ENCODE measurements at places on chromosomes 7 and 10.

- no peak for DNase-seq
Observed at GRCh38 chr10:11823122-11823988, at the start of gene PROSER2. TSS of gene PROSER2 (plus strand) at chr10:11823356. CDS start at chr10:11852078, 28,722 bp downstream.

DNA sequence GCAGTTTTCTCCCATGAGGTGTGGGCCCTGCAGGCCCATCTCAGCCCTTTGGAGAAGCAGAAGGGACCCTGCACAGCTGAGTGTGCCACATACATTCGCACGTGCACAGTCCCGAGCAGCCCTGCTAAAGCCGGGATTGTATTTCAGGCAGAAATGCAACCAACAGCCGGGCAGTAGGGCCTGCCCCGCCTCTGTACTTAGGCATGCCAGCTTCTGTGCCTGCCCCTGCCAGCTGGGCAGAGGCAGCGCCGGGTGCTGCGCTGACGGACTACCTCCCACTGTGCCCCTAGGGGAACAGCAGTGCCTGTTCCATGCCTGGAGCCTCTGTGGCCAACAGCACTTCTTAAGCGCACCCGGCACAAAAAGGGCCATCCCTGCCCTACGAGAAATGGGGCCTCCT, 170.3 kb downstream of the NEURL1 start:
- no peak for DNase-seq

DNA sequence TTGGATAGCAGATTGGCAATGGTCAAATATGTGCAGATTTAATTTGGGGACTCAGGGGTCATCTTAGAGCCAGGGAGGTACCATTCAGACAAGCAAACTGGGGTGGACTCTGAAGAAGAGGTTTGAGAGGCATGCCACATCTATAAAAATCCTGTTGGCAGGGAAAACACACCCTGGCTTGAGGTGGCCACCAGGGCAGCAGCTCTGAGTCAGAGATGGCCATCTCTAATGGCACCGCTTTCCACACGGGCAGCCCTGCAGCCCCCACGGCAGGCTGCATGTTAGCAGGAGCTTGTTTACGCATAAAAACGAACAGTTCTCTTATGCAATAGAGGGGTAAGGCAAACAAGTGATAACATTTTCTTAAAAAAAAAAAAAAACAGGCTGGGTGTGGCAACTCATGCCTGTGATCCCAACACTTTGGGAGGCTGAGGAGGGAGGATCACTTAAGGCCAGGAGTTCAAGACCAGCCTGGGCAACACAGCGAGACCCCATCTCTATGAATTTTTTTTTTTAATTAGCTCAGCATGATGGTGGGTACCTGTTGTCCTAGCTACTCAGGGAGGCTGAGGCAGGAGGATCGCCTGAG, 14.9 kb downstream of the DLG5 start:
- no peak for DNase-seq

DNA sequence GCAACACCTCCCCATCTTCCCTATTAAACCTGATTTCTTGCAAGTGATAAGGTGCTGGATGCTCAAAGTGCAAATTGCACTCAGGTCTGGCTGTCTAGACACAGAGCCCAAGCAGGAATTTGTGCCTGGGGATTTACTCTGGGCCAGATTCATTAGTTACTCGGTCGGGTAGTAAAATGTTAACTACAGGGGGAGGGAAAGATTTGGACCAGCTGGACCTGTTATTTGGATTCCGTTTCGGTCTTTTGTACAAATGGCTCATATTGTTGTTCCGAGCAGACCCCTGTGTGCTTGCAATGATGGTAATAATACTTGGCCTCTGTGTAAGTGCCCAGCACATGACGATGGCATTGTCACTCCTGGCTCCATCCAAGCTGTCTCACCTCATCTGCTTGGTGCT, 609.6 kb downstream of the KCNMA1 start:
- DNase-seq, result no peak

- DNase-seq, result no peak
Observed at GRCh38 chr10:30017556-30017955, 41.8 kb downstream of the JCAD start.

- no peak for DNase-seq
Observed at GRCh38 chr7:116331020-116331419, 120.7 kb downstream of the TES start.

GRCh38 chr10:127092916-127093315, 103.5 kb downstream of the INSYN2A start:
- no peak for DNase-seq

- no peak for DNase-seq
Observed at GRCh38 chr10:110446277-110446676, 51.4 kb upstream of the DUSP5 start.

GRCh38 chr7:132568962-132569361, 7.3 kb downstream of the PLXNA4 start:
- no peak for DNase-seq

DNA sequence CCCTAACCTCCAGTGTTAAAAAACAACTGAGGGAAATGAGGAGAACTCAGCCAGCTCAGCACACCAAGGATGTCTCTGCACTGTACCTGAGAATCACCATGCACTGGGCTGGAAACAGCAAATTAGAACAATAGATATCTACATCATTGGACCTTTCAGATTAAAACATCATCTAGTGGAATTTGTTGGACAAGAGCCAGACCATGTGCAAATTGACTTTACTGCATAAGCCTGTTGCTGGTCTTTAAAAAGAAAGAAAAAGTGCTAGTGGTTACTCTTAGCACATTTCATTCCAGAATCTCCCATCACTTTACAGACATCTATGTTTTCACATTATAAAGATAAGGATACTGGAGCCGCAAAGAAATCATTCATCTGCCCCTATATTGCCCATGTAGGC, 75.4 kb downstream of the FGFR2 start:
- DNase-seq, result no peak

DNA sequence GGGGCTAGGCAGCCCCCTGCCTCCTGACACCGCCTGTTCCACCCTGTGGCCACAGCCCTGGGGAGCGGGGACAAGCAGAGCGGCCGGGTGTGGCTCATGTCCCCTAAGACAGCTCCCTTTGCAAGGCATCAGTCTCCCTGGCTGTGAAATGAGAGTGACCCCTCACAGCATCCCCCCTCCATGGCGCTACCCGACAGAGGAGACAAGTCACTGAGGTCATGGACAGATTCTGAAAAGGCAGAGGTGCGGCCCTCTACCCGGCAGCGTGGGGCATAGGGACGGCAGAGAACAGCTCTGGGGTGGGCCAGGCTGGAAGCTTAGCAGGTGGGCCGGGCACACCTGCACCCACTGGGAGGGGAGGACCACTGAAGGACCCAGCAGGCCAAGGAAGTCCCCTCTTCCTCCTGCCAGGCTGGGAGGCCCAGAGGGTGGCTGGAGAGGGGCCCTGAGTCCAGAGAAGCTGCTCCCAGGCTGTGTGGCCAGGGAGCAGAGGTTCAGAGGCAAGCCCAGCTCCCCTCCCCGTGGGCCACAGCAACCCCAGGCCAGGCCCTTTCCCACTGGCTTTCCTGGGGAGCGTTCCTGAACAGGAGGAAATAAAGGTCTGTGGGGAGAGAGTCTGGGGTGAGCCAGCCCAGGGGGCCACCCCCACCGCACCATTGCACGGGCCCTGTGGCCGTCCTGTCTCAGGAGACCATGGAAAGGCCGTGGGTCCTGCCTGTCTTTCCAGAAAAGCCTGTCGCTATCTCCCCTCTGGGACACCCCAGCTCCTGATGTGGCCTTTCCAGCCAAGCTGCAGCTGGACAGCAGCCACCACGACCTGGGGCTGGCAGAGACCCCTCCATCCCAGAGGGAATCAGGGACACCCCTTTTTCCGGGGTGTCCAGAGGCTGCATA, 1.7 kb downstream of the ADAP1 start:
- no peak for DNase-seq

GRCh38 chr7:93758631-93759030, 131.9 kb downstream of the TFPI2 start:
- no peak for DNase-seq

- no peak for DNase-seq
Observed at GRCh38 chr7:108825581-108825909, 255.9 kb downstream of the DNAJB9 start.

GRCh38 chr10:126972635-126973414, 67.6 kb downstream of the DOCK1 start:
- no peak for DNase-seq

- no peak for DNase-seq
Observed at GRCh38 chr10:127774766-127775559, 38.0 kb downstream of the FOXI2 start.

GRCh38 chr7:36406156-36406555, 16.5 kb downstream of the ANLN start:
- DNase-seq, result no peak

- DNase-seq, result peak; percentile 31
Observed at GRCh38 chr10:49827297-49827696, 65.2 kb upstream of the OGDHL start.

- no peak for DNase-seq
Observed at GRCh38 chr7:45686441-45687184, 112.4 kb downstream of the ADCY1 start.

DNA sequence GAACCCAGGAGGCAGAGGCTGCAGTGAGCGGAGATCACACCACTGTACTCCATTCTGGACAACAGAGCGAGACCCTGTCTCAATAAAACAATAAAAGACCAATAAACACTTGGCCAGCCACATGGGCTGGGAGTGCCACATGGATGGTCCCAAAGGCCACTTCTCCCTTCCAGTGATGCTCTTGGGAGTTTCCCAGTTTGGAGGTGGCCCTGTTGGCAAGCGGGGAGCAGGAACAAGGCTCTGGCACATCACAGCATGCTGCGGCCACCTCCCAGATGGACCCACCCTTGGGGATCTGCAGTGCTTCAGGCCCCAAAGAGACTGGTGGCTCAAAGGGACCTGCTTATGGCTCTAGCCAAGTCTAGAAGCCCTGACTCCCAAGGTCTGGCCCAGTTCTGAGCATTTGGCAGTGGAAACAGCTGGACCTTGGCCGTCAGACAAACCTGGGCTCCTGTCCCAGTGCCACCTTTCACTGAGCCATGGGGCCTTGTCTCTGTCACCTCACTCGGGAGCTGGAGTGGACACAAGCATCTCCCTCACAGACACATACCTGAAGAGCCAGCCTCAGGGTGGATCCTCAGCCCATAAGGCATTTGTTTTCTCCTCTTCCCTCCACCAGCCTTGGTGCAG, 91.7 kb downstream of the COL13A1 start:
- no peak for DNase-seq

GRCh38 chr7:156503196-156503595, 137.4 kb upstream of the RNF32 start:
- DNase-seq, result no peak

- DNase-seq, result no peak
Observed at GRCh38 chr7:130369110-130369711, 11.1 kb upstream of the CPA1 start.

GRCh38 chr7:135414850-135415439, 95.0 kb downstream of the CNOT4 start:
- no peak for DNase-seq

DNA sequence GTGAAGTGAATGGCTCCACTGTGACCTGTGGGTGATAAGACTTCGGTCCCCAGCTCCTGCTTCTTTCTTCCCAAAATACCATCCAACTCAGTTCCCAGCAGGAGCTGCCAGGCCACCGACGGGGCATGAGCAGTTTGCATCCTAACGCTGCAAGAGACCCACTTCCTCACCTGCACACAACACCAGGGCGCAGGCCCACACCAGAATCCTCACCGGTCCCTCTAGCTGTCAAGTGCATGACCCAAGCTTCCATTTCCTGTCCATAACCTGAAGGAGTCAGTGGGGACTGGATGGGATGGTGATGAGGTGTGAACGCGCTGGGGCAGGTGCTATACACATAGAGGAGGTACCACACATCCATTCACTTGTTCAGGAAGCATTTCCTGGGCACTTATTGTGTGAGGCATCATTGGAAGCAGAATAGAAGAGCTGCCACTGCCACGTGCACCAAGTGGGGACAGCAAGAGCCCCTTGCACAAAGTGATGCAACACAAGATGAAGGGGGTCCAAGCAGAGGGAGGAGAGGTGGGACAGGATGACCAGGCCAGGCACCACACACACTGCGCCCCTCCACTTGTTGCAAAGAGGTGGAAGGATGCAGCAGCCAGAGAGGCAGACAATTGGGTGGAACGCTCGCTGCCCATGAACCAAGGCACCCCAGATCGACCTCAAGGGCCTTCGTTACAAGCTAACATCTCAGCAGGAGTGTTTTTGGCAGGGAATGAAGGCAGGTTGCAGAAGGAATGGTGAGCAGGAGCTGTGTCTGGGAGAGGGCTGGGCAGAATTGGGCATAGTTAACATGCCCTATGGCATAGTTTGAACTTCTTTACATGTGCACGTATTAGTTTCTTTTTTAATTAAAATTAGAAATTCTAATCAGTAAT, 605.8 kb upstream of the MGMT start:
- DNase-seq, result no peak

DNA sequence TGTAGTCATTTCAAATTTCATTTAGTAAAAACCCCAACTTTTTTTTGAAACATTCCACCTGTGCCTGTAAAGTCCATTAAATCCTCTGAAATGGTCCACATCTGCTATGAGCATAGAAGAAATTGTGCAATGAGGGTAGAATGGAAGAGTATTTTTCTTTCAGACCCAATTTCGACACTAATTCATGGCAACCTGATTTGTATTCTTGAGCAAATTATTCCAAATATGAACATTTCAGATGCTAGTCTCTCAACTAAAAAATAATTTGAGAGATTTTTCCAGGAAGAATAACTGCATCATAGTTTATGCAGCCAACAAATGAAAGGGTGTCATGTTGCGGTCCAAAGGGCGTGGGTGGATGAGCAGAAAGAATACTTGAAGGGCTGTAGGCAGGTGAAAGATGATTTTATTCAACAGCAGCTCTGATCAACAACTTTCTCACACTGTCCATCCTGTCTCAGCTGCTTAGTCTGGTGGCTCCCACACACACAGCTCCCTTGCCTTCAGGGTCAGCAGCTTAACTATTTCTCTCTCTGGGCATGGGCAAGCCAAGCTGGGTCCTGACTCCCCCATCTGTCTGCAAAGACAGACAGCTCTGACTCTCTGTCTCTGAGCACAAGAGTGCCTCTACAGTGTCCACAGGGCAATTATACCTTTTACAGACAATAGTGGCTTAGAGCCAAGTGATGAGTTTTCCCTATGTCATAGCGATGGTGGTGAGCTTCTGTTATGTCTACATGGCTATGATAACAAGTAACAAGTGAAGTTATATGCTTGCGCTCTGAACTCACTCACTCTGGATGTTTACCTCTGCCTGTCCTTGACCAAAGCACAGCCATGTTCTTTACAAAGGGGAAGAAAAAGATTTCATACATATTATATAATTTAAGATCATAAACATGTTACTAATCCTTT, 11.5 kb downstream of the STEAP2 start:
- no peak for DNase-seq

GRCh38 chr7:44187636-44188416, 1.4 kb downstream of the GCK start:
- no peak for DNase-seq

Data from GM12878 (cell line).